ENCODE measurements at places on chromosomes 6 and 20. TPM values are rescaled to one million over a fixed set of nuclear protein-coding genes. Genes with fewer than 3 reads are reported as not detected.

The DNAH8 gene
- not detected for total RNA-seq

The CLPSL1 gene
- total RNA-seq, result not detected

The STMND1 gene
- not detected for total RNA-seq

The POM121L2 gene
- not detected for total RNA-seq

The PRICKLE4 gene
- total RNA-seq, result not detected

The SLC24A3 gene
- not detected for total RNA-seq

The CBLN4 gene
- not detected for total RNA-seq

The MAP1LC3A gene
- not detected for total RNA-seq

- no peak for DNase-seq
These were observed 17.4 kb downstream of the COL20A1 start for GRCh38 chr20:63310265-63310991.

- DNase-seq, result no peak
These were observed 166.6 kb downstream of the SASH1 start for GRCh38 chr6:148509119-148509799.

DNA sequence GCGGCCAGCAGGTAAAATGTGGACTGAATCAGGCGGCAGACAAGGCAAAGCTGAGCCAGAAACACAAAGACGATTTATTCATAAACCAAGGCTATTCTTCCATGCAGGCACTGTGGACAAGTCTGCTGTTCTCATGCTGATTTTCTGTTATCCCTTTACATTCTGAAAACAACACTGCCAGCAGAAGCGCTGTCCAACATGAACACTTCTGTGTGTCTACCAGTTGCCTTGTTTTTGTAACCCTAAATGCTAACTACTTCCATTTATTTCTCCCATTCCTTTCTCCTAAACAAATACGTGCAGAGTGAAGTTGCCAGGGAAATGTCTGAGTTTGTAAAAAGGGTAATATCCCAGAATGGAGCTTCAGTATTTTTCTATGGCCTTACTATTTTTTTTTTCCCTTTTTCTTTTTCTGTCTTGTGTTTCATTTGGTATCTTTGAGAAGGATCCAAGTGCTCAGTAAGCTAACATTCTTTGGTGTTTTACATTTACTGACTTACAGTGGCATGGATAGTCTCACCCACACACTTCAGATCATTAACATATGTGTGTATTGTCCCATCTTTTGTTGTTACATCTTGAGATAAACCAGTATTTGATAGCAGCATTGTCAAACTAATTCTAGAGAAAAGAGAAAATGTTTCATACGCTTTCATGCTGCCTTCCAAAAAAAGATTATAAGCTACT lies 1308.9 kb upstream of the MAP3K7 start:
- no peak for DNase-seq

DNA sequence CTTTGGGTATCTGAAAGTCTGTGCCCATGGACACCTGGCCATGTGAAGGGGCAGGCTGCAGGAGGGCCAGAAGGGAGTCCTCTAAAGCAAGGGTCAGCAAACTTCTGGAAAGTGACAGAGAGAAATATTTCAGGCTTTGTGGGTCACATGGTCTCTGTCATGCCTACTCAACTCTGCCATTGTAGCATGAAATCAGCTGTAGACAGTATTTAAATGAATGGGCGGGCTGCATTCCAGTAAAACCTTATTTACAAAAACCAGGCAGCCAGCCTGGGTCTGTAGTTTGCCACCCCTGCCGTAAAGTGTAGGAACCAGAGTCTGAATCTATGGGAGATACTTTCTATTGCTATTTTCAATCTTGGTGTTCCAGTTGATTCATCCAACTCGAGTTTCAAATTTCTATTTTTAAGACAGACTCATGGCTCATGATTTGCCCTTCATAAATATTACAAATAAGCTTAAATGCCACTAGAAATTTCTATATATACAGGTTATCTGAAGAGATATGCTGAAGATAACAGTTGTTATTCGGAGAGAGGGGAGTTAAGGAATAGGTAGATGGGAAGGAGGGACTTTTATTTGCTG lies 19.0 kb upstream of the ADGRF4 start:
- no peak for DNase-seq

DNA sequence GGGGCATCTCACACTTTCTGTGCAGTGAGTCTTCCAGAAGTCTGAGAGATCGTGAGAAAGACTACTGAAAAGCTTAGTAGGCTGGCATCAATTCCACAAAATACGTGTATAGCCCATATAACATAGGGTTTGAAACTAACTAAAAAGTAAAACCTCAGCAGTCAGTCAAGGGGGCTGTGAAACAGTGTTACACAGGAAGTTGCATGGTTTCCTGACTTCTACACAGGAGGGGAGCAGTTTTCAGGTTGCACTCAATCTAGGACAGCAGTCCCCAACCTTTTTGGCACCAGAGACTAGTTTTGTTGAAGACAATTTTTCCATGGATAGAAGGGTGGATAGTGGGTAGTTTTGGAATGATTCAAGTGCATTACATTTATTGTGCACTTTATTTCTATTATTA lies 4.7 kb upstream of the LY86 start:
- DNase-seq, result no peak

GRCh38 chr20:21557241-21558020 lies 43.6 kb upstream of the NKX2-2 start:
- DNase-seq, result no peak

GRCh38 chr6:76465410-76465809 lies 392.9 kb upstream of the IMPG1 start:
- no peak for DNase-seq

GRCh38 chr20:33299111-33299603 lies 16.1 kb downstream of the BPIFB1 start:
- DNase-seq, result peak; percentile 56

DNA sequence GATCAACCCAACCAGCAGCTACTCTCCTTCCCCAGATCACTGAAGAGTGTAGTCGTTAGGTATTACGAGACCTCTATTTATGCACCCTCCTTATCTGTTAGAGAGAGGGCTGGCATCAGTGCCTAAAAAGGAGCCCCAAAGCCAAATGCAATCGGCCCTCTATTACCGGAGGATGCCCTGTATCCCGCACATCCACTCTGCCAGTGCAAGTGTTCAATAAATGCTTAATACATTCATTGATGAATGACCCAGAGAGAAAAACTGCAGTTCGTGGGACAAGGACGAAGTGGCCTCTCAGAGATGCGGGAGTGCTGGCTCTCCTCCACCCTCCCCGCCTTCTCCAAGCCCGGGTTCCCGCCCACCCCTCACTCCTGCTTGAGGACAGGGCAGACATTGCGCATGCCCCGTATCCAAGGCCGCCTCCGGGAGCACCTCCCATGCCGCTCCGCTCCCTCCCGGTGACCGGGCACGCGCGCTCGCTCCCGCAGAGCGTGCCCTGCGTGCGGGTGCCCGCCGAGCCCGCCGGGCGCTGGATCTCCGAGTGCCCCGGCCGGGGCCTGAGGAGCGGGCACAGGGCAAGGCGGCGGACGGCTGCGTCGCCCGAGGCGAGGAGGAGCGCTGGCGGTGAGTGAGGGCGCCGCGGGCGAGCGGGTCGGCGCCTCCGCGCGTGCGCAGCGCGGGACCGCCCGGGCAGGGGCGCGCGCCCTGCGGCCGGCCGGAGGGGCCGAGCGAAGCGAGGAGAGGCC lies 27.2 kb upstream of the BTBD3 start:
- peak; percentile 95 for DNase-seq

DNA sequence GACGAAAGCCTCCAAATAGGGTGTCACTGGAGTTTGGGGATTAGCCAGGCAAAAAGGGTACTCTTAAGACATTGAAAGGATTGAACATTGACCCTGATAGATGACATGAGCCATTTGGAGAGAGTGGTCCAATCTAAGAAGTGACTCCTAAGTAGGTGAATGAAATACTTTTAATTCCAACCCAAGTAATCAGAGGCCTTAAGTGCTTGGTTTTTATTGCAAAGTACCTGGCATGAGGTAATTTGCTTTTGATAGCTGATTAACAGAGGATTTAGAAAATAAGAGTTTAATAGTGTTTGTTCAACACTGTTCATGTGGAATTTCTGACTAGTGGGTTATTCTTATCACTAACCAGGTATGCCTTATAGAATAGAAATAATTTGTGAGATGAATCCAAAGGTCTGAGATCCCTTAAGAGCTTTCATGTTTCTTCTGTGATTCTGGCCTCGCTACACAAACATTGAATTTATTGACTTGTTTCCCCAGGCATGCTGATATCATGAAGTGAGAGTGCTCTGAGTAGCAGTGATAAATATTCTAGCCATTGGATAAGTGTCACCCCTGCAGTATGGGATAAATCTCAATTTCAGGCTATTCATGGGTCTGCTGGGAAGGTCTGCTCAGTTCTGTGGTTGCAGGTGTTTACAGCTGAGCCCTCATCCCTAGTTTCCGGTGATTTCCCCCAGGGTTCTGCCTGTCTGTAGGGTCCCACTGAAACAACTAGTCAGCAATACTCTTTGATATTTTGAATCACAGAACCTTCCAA lies 6.5 kb downstream of the NCOA7 start:
- no peak for DNase-seq

- no peak for DNase-seq
These were observed 29.6 kb downstream of the QKI start for GRCh38 chr6:163444077-163444476.

- no peak for DNase-seq
These were observed 41.9 kb downstream of the UTRN start for GRCh38 chr6:144327081-144327480.

DNA sequence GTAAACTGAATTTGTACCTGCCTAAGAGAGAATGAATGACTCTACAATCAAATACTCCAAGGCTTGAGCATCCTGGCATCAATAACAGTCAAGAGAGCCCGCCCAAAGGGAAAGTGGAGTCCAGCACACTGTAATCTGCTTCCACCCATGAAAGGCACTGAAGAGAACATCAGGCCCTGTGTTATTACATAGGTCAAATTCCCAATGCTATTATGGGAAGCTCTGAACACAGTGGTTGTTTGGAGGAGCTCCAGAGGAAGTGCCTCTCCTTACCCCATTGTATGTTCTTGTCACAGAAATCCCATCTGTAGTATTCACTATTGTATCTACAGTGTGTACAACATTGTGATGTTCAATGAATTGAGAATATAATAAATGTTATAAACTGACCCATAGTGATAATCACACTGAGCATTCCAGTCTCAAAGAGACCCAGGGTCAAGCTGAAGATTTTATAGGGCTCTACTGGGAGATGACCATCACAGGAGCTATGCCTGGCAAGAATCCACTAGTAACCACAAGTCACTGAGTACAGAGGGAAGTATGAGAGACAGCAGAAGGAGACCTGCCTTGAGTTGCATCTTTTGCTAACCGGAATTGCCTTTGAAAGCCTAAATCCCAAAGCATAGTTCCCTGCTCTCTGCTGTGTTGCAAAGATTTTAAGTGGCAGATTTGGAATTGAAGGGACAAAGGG lies 446.7 kb downstream of the GJA1 start:
- DNase-seq, result no peak

GRCh38 chr20:60964911-60965310 lies 287.1 kb upstream of the CDH4 start:
- no peak for DNase-seq

GRCh38 chr6:97081010-97081590 lies 156.6 kb downstream of the KLHL32 start:
- DNase-seq, result no peak

GRCh38 chr6:141977782-141978181 lies 154.9 kb upstream of the GJE1 start:
- no peak for DNase-seq

GRCh38 chr20:15823718-15824117 lies 749.5 kb downstream of the KIF16B start:
- DNase-seq, result no peak
